ENCODE measurements at places on chromosomes 6 and 20.

- DNase-seq = no peak
Measured at GRCh38 chr6:15658181-15658744, 4.6 kb downstream of the DTNBP1 start.

GRCh38 chr20:4471221-4471620, 250.5 kb upstream of the PRND start:
- no peak for DNase-seq

GRCh38 chr20:23160536-23161243, 74.6 kb upstream of the CD93 start:
- no peak for DNase-seq

- DNase-seq = no peak
Measured at GRCh38 chr20:46804126-46804525, 90.5 kb upstream of the EYA2 start.

DNA sequence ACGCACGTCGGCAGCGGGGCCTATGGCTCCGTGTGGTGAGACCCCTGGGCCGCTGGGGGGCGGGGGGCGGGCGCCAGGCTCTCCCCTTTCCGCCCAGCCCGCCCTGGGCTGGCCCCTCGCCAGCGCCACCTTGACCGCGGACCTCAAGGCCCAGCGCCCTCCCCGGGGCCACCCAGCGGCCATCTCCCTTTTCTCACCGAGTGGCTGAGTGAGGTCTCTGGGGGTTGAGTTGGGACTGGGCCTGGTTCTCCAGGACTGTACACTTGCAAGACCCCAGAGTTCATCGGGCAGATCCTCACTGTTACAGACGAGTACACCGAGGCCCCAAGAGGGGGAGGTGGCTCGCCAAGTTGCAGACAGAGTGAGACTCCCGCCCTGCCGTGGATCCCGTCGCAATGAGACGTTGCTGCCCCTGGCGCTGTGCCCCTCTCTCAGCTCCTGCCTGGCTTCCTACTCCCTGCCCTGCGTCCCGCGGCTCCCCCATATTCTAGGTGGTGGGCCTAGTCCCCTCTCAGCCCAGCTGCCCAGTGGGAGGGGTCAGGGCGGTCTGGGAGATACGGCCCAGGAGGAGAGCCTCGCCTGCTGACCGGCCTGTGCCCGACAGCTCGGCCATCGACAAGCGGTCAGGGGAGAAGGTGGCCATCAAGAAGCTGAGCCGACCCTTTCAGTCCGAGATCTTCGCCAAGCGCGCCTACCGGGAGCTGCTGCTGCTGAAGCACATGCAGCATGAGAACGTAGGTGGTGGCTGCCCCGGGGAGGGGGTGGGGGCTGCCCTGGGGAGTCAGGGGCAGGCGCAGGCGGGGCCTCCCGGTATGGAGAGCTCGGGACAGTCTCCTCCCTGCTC, 576 bp downstream of the MAPK13 start:
- no peak for DNase-seq

DNA sequence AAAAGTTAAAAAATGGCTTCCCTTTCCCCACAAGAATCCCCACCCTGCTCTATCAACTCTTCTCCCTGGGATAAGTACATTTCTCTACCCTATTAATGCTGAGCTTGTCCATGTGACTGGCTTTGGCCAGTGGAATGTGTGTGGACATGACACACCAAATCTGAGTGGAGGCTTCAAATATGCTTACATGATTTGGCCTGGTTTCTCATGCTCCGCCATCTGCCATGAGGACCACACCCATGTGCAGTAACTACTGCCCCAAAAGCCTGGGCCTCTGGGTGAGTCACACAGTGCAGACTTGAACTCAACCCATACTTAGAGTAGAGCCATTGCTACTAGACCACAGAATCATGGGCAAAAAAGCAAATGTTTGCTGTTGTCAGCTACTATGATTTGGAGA, 65.4 kb downstream of the PRND start:
- no peak for DNase-seq

GRCh38 chr6:11208267-11208666, 24.2 kb downstream of the NEDD9 start:
- DNase-seq = no peak

DNA sequence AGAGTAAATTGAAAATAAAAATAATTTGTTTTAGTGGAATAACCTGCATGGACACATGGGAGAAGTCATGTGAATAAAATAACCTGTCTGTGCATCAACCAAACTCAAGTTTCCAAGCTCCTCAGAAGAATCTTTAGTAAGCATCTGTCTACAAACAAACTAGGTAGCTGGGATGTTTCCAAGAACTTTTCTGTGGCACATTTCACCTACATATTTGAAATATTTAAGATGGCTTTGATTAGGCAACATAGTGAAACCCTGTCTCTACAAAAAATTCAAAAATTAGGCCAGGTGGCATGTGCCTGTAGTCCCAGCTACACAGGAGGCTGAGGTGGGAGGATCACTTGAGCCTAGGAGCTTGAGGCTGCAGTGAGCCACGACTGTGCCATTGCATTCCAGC, 168.2 kb downstream of the DST start:
- no peak for DNase-seq

DNA sequence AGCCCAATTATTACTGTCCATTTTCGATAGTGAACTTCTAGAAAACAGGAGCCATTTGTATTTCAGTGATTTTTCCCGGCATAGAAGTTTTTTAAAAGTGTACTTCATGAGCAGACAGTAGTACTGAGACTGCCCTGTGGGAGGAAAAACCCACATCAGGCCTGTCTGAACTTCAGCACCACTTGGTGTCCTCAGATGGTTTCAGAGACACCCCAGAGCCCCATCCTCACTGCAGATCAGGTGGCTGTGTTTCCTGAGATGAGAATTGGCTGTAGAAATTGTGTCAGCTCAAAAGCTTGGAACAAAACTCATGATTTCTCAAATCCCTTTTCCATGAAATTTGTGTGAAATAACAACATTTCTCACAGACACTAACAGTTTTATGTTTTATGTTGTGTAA, 110.0 kb upstream of the RIN2 start:
- no peak for DNase-seq

- DNase-seq = no peak
Measured at GRCh38 chr6:51265426-51265825, 446.8 kb downstream of the TFAP2B start.

DNA sequence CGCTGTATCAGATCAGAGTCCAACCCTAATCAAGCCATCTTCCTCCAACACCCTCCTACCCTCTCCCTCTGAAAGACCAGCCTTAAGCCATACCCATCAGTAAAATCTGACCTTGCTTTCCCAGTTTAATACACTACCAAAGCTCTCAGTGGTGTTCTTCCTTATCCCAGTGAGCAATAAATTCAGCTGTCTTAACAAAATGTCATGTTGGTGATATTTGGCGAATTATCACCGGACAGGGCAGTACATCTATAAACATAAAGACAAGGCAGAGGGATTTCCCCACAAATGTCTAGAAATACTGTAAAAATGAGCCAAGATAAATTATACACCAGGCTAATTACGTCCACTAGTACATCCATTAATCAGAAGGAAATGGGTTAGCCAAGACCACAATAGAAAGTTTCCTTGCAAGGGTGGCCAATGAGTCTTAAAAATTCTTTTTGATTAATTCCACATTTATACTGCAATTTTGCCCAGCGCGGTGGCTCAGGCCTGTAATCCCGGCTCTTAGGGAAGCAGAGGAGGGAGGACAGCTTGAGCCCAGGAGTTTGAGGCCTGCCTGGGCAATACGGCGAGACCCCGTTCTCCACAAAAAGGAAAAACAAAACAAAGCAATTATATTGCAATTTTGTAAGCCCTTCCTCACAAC, 905 bp downstream of the RARS2 start:
- DNase-seq = no peak

DNA sequence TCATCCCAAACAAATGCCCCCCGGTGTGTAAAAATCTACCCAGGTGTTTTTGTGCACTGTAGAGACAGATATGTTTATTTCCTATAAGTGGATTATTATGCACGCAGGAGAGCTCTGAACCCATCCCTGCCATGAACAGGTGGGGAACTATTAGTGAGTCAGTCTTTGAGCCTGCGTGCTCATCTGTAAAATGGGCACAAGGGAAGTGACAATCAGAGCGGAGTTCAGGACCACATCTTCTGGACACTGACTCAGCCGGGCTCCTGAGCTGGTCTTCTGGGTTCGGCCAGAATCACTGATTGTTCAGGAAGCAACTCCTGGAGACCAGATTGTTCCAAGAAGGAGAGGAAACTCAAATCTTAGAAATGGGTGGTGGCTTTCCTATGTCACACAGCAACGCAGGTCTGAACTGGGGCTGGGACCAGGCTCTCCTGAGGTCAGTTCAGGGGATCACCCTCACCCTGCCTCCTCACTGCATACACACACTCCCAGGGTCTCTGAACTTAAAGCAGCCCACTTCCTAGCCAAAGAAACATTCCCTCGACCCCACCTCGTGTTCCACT, 27.3 kb upstream of the TGM2 start:
- no peak for DNase-seq

DNA sequence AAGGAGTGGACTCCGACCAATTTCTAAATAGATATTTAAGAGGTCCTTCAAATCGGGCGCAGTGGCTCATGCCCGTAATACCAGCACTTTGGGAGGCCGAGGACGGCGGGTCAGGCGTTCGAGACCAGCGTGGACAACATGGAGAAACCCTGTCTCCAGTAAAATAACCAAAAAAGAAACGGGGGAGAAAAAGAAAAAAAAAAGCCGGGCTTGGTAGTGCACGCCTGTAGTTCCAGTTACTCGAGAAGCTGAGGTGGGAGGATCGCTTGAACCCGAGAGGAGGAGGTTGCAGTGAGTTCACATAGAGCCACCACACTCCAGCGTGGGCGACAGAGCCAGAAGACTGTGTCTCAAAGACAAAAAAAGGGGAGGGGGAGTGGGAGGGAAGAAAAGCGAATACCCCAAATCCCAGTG, 53.3 kb upstream of the HFE start:
- DNase-seq = no peak

- no peak for DNase-seq
Measured at GRCh38 chr20:11783102-11783850, 134.4 kb upstream of the BTBD3 start.

DNA sequence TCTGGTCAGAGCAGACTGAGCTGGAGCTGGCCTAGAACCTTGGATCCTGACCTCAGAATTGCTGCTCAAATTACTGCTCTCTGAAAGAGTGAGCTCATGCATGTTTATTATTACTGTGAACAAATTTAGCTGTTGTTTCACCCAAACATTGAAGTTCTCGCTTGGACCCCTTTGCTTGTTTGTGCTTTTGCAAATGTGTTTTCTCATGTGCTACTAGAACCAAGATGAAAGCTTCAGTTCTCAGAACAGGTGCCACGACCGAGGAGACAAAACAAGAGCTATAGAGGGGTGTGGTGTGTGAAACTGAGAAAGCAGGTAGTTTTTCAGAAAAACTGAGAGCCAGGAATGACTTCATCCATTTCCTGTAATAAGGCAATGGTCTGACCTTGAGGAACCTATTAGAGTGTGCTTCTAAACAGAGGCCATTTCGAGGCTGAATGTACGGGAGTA, 50.0 kb upstream of the ESR1 start:
- DNase-seq = no peak

GRCh38 chr20:41393705-41394066, 27.1 kb upstream of the EMILIN3 start:
- DNase-seq = no peak

DNA sequence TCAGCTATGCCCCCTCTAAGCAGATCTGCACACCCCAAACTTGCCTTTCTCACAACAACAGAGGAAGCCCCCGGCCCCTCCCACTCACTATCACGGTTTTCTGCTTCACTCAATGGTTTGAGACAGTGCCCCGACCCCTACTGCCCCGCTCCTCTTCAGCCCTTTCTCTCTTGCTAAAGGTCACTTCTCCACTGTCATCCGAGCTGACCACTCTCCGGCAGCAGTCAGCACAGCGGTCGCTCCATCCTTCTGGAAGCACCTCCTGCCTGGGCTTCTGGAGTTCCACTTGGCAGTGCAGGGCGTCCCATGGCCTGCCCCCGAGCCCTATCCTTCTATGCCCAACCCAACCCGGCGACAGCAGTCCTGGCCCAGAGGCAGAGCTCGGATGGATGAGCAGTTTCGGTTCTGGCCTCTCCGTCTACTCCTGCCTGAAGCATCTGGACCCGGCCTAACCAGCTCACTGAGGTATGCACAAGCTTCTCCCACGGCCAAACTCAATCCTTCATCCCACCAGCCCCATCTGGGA, 4.1 kb downstream of the CTSZ start:
- DNase-seq = no peak

DNA sequence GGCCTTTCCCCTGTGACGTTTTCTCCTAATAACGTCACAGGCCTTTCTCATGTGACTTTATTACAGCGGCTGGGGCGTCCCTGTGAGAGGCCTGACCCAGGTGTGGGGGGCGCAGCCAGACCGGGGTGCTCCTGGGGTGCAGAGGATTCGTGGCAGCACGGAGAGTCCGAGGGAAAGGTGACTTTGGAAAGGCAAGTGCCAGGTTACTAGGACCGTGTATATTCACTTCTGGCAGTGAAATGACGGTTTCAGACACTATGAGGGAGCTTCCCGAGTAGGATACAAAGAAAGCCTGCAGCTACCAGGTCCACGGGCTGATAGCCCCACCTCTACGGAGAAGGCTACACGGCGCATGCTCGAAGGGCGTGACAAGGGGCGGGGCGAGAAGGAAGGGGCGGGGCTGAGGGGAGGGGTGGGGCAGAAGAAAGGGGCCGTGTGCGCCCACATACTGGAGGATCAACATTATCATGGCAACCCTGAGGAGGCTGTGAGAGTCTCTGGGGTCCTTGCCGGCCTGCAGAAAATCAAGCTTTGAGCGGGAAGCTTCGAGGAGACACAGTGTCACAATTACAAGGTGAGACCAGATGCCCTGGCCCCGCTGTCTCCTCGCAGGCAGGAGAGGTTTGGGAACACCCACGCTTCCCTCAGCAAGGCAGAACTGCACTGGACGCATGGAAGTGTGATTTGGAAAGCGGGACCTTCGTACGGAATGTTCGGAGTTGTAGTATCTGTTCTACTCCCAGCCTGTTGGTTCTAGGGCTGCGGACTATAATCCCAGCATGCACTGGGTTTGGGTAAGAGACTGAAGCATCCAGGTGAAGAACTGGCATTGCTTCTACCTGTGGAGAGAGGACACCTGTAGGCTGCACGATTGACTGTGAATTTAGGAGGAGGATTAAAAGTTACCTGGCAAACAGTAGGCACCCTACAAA, 54.4 kb upstream of the ZNF337 start:
- DNase-seq = peak; percentile 42

GRCh38 chr6:90221403-90221802, 75.2 kb downstream of the BACH2 start:
- no peak for DNase-seq

- peak; percentile 64 for DNase-seq
Measured at GRCh38 chr20:38726804-38727606, 2.7 kb downstream of the SLC32A1 start.

- DNase-seq = no peak
Measured at GRCh38 chr6:154251116-154251515, 105.5 kb downstream of the IPCEF1 start.

Measured in D341Med (cell line).